Right kidney (tissue), 9 donors: ENCODE measurements at places on chromosomes 6 and 20.
A peak's percentile ranks its signal among the peaks of the same experiment; 100 is the strongest.

- DNase-seq = peak; percentile 76
Observed at GRCh38 chr20:63377256-63377941, 16.2 kb upstream of the CHRNA4 start.

- DNase-seq = peak; percentile 68
Observed at GRCh38 chr6:75934643-75935472, 137.6 kb downstream of the IMPG1 start.

DNA sequence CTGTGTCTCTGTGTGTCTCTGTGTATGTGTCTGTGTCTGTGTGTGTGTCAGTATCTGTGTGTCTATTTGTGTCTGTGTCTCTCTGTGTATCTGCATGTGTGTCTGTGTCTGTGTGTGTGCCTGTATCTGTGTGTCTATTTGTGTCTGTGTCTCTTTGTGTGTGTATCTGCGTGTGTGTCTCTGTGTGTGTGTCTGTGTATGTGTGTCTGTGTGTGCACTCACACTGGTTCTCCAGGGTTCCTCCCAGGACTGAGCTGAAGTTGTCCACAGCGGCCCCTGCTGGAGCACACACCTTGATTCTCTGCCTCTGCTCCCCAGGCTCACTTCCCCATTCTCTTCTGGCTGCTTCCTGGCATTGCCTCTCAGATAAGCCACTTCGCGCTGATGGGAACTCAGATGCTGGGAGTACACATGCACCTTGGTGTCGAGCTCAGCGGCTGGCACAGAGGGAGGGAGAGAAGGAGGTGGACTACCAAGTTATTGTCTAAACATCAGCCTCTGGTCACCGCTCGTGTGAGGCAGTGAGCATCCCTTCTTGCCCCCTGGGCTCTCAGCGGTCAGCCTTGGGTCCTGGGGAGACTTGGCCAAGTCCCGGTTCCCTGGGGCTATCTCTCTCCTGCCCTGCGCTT, 104.9 kb upstream of the NXT1 start:
- no peak for DNase-seq

DNA sequence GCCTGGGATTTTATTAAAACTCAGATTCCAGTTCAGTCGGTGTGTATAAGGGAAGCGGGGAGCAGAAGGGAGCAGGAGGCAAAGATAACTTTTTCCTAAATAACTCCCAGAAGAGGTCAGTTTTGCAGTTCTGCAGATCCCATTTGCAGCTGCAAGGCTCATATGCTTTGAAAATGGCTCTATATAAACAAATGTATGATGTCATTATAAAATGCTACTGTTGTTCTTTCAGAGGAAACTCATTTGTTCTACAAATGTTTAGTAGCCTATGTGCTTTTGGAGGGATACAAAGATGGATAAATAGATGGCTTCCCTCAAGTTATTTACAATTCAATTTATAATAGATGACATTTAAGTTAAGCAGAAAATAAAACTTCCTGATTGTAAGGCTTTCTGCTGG, 29.2 kb upstream of the DSP start:
- no peak for DNase-seq

- no peak for DNase-seq
Observed at GRCh38 chr6:32156891-32157290, 3.0 kb downstream of the PPT2 start.

GRCh38 chr6:167980911-167981580, 16.4 kb upstream of the KIF25 start:
- DNase-seq = no peak

- no peak for DNase-seq
Observed at GRCh38 chr6:152146385-152146784, 338.9 kb downstream of the ESR1 start.

DNA sequence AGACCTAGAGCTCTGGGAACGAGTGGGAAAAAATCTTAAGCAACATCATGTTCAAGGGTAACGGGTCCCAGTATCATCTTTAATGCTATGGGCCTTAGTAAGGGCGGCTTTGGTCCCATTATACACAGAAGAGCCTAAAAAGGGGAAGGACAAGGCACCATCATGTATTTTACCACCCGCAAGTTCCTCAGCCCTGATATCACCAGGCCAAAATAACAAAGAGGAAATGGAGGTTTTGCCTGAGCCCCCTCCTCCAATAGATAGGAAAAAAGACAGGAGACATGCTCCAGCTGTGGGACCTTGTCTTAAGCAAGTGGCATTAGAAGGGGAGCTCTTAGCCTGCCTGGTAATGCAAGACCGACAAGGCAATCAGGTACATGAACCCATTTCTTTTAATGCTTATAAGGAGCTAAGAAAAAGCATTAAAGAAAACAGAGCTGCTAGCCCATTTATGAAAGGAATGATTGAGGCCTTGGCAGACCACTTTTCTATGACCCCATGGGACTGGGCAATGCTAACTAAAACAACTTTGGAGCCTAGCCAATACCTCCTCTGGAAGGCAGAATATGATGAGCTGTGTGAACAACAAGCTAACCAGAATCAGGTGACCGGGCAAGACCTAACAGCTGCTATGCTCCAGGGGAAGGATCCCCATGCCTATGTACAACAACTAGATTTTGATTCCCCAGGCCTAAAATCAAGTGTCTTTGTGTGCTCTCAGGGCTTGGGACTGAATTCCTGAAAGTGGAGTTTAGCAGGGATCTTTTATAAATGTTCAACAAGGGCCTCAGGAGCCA, 23.2 kb downstream of the HLA-DPA1 start:
- DNase-seq = no peak

DNA sequence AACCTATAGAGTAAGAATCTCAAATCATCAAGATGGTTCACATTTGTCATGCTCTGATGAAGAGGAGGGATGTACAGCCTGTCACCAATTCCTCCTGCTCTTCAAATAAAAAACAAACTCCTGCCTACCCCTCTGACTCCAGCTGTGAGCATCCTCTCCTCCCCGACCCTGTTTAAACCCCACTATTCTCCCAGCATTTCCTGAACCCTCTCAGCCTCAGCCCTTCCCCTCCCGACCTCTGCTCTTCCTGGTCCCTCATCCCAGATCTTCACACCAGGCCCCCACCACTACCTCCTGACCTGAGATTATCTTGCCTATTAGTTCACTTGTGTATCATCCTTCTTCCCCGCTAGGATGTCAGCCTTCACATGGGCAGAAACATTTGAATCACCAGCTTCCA, 75.8 kb downstream of the ZMYND8 start:
- no peak for DNase-seq

GRCh38 chr6:146065690-146066089, 36.8 kb downstream of the GRM1 start:
- DNase-seq = no peak

DNA sequence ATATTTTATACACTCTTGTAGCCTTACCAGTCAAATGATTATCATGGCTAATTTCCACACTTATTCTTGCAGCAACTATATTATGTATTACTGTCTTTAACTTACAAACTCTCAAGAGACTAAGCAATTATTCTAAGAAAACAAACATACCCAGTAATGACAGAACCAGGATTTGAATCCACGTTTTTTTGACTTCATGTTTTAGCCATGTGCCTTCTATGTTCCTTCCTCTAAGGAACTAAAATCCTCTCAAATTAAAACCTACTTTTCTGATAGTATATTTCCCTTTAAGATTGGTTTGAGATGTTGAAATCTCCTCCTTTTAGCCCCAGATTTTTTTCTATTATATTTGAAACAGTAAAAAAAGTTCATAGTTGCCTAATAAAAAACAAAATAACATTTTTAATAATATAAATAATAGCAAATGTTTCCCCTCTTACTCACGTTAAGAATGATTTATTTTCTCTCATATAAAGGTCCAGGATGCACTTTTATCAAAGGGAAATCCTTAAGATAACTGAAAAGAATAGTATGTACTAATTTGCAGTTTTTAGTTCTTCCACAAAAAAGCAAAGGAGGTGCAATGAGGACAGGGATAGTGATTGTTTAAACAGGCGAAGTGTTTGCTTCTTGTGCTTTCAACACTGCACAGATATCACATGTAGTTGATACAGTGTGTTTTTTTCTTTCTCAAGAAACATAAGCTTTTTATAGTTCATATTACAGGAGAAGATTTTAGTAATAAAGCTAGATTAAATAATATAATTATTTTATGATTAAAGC, 54.0 kb downstream of the VTA1 start:
- no peak for DNase-seq

GRCh38 chr6:27806981-27807440, 105.2 kb downstream of the OR2B2 start:
- DNase-seq = no peak

- DNase-seq = no peak
Observed at GRCh38 chr6:163189609-163190008, 224.9 kb upstream of the QKI start.
